ENCODE measurements at places on chromosomes 2 and 18.

DNA sequence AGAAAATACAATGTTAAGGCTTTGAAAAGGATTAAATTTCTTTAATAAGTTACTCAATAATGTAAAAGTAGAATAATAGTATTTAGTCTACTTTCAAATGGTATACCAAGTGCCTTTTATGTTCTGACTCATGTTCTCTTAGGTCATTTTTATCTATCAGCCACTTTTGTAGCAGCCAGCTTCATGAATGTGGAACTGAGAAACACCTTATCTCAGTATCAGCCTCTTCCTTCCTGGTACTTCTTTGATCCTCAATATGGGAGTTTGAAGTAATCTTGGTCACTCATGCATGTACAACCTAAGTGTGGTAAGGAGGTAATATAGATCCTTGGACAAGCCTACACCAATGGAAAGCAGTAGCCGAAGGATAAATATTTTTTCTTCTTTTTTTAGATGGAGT, 180.4 kb upstream of the NRXN1 start:
- DNase-seq: no peak

DNA sequence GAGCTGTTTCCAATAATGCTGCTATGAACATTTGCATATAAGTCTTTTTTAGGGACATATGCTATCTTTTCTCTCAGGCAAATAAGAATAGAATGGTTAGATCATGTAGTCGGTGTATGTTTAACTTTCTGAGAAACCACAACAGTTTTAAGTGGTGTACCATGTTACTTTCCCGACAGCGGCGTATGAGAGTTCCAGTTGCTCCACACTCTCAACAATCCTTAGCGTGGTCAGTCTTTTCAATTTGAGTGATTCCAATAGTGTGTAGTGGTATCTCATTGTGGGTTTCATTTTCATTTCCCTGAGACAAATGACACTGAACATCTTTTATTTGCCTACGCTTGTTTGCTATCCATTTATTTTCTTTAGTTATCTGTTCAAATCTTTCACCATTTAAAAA, 149.5 kb downstream of the ACOXL start:
- no peak for DNase-seq

DNA sequence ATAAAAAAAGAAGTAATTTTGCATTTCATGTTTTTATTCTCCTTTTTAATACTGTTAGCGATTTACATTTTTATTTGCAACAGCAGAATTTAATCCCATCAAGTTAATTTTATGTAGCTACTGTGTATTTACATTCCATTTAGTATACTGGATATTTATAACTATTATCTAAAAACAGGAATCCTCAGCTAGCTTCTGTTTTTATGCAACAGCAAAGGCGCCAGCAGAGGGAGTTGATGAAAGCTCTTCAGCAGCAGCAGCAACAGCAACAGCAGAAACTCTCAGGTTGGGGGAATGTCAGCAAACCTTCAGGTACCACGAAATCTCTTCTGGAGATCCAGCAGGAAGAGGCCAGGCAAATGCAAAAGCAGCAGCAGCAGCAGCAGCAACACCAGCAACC, 26.2 kb upstream of the SNORC start:
- DNase-seq: no peak

GRCh38 chr2:46776687-46777327, 138.8 kb downstream of the MCFD2 start:
- DNase-seq: peak; percentile 3

DNA sequence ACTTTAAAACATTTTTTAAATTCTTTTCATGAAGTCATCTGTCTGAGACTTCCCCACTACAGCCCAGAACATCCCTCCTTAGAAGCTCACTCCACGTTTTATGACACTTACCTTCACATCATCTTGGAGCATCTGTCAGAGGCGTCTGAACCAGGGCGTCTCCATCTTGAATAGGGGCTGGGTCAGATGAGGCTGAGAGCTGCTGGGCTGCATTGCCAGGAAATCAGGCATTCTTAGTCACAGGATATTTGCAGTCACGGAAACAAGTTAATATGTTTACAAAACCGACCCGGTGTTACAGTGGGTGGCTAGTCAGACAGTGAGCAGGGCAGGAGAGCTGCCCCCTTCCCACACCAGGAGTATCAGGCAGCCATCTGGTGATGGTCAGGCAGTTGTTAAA, 456.5 kb downstream of the FBXO15 start:
- no peak for DNase-seq

DNA sequence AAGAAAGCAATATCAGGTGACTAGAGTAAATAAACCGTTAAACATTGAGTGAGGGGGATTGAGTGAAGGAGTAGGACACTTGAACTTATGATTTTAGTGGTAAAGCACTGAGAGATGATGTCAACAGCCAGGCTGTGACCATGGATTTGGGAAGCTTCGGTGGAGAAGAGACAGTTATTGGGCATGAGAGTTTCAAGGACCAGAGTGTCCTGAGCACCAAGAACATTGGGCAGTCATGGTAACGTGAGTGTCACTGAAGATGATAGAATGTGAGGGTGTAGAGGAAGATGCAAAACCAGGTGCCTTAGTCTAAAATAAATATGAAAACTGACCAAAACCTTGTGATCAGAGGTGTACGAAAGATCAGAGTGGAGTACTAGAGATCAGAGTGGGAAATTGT, 248.1 kb downstream of the ASXL3 start:
- no peak for DNase-seq

- no peak for DNase-seq
Observed at GRCh38 chr2:42755191-42755880, 8.6 kb downstream of the OXER1 start.

DNA sequence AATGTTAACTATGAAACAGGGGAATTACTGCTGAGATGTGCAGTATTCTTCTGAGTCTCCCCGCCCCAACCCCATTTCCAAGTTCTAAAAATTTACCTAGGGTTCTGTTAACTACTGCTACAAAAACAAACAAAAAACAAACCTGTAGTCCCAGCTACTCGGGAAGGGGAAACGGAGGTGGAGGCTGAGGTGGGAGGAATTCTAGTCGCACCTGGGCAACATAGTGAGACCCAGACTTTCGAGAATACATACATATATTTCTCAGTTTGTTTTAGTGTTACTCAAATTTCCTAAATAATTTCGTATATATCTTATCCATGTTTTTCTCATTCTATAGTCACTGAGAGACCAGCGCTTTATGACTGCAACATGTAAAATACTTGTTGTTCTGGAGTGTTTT, 989 bp downstream of the STAM2 start:
- DNase-seq: no peak

GRCh38 chr18:62523631-62524439, 1.0 kb downstream of the ZCCHC2 start:
- no peak for DNase-seq

- DNase-seq: no peak
Observed at GRCh38 chr2:224922142-224922727, 120.0 kb downstream of the DOCK10 start.

DNA sequence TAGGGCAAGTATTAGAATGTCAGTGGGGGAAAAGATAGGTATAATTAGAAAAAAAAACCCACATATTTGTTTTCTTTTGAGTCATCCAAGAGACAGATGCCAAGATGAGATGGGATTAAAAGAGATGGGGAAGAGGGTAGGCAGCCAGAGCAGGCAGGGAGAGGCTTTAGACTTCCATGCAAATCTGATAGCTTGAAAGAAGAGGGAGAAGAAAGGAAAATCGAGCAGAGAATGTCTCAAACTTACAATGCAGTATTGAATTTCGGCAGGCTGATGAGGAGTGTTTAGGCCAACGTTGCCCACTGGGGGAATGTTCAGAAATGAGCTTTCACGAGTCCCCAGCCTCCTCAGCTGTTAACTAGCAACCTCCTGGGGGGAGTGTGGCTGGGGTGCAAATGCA, 91.3 kb downstream of the SPATS2L start:
- no peak for DNase-seq

DNA sequence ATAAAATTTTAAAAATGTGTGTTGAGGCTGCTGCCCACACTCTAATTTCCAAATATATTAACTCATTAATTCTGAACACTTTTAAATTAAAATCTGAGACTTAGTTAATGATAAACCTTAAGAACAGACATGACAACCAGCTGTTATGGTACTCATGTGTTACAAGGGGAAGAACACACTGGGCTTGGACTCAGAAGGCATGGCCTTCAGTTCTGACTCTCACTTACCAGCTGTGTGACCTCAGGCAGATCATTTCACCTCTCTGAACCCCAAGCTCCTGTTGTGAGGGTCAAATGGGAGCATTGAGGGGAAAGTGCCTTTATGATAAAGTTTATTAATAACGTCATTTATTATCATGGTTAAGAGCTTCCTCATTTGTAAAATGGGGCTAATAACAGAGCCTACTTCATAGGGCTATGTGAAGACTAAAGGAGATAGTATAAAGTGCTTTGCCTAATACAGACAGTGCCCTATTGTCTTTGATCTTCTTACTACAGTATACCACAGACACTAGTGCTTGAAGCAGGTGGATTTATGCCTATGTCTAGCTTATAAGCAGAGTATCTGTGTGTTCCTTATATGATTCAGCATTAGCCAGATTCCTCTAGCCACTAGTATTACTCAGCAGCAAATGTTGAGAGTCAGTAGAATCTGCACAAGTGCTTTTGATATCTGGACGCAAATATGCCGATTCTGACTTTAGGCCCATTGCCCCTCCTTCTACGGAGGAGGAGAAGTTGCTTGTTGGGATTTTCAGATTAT, 99.6 kb downstream of the SGPP2 start:
- DNase-seq: no peak

GRCh38 chr2:173654896-173655265, 300.2 kb downstream of the CDCA7 start:
- no peak for DNase-seq

DNA sequence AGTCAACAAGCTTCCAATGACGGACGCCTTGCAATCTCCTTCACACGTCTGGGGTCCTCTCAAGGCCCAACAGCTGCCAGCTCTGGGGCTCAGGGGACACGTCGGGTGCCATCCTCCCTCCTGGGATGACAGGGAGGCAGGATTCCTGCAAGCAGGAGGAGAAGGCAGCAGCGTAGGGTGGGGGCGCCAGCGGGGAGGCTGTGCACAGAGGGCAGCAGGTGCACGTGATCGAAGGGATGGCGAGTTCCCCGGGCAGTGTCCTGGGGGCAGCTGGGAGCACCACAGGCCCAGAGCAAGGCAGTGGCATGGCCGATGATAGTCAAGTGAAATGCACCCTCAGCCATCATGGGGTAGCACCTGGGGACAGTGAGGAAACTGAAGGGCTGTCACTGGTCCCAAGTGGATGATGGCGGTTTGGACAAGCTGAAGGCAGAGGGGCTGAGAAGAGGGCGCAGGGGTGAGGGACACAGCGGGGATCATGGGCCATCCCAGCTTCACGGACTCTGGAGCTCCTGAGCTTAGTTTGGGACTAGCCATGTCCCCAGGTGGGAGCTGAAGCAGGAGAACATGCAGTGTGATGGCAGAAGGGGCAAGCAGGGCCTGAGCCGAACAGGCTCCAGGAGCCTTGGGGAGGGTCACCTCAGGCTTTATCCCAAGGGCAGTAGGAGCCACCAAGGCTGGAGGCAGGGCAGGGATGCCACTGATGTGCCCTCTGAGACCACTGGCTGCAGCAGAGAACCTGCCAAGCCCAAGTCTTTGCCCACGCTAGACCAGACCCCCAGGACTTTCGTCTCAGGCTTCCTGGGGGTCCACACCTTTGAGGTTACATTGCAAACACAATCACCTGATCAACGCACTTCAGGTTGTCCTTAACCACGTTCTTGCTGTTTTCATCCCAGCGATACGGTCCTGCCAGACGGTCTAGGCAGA, 16.3 kb upstream of the SNED1 start:
- no peak for DNase-seq

GRCh38 chr2:100757621-100758394, 62.1 kb upstream of the NPAS2 start:
- DNase-seq: no peak

DNA sequence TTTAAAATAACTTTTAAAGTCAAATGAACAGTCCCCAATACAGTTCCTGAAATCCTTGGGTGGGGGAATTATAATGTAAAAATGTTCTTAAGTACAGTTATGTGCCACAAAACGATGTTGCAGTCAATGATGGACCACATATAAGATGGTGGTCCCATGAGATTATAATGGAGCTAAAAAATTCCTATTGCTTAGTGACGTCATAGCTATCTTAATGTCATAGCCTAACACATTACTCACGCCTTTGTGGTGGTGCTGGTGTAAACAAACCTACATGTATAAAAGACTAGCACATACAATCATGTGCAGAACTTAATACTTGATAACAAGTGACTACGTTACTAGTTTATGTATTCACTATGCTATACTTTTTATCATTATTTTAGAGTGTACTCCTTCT, 109.4 kb downstream of the EPB41L3 start:
- no peak for DNase-seq

- DNase-seq: no peak
Observed at GRCh38 chr18:58862356-58862755, 2.3 kb upstream of the ZNF532 start.

- no peak for DNase-seq
Observed at GRCh38 chr2:113769555-113769954, 13.1 kb upstream of the SLC35F5 start.

GRCh38 chr2:44946372-44947027, 5.0 kb downstream of the SIX3 start:
- DNase-seq: no peak

- no peak for DNase-seq
Observed at GRCh38 chr2:191298306-191298705, 53.1 kb downstream of the MYO1B start.

GRCh38 chr2:989781-990467, 39.3 kb downstream of the SNTG2 start:
- no peak for DNase-seq
